ENCODE measurements at places on chromosomes 1 and 21.

- DNase-seq = no peak
These were observed 4.5 kb downstream of the CNKSR1 start for GRCh38 chr1:26181586-26182382.

- DNase-seq = no peak
These were observed 53.4 kb upstream of the BCAR3 start for GRCh38 chr1:93734999-93735398.

DNA sequence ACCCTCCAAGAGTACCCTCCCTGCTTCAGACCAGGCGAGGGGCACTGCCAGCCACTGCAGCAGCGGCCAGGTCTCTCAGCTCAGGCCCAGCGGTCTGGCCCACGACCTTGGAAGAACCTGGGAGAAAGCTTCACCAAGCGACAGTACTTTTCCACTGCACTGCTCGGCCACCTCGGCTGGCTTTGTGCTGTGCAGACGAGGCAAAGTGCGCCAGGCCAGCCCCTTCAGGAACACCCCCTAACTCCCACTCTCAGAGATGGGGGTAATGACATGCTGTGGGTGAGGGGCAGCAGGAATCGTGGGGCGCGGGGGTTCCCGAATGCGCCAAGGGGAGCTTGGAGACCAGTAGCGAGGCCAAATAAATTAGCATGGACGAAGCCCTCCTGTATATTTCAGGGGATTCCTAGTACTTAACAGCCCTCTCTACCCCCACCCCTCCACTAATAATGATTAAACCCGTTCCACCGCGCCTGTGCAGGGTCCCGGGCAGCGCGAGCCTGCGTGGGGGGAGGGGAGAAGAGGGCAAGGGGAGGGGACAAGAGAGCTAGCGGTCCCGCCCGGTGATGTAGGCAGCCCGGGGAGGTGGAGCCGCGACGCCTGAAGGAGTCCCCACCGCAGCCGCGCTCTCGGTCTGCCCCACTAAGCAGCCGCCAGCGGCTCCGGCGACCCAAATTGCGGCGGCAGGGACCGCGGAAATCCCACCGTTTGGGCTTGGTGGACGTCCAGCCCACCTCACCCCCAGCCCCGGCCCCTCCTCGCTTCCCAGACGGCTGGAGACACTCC lies at the start of gene FAM43B:
FAM43B (plus strand) TSS at position 629 of the 783 bp plus-strand sequence. CDS start 401 bp downstream, outside the sequence.
- DNase-seq = no peak

DNA sequence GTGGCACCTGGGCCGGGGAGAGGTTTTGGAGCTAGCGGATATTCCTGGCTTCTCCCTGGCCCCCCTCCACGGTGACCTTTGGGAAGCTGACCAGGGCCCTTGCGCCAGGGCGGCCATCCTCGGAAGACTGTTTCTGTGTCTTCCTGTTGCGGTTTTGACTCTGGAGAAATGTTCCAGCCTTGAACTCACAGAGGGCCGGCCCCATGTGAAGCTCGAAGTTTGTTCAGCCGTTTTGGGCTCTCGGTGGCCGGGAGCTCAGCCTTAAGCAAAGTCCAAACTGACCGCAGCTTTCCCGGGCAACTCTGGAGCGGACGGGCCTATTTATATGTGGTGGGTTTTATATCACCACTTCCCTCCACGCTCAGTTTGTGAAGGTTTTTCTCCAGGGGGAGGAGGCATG lies 17.0 kb upstream of the WNT4 start:
- DNase-seq = no peak

GRCh38 chr1:68087184-68087583 lies 36.8 kb upstream of the DIRAS3 start:
- DNase-seq = no peak
